Chondrocyte (in vitro differentiated cells): ENCODE measurements at places on chromosomes 16 and 17. TPM values are rescaled to one million over a fixed set of nuclear protein-coding genes. Genes with fewer than 3 reads are reported as not detected.

GRCh38 chr17:57283203-57283971 is 27.1 kb downstream of the MSI2 start:
- no peak overlapping the region for H3K27ac ChIP-seq
- no peaks in the 10 kb centered on the region for H3K27me3 ChIP-seq
- no peak overlapping the region for H3K4me3 ChIP-seq
- no peak for DNase-seq
- peaks cover 3% of the 10 kb centered on the region for H3K36me3 ChIP-seq

GRCh38 chr16:24203675-24204074 is 52.5 kb upstream of the CACNG3 start:
- H3K4me1 ChIP-seq, result no peaks in the 10 kb centered on the region
- no peak overlapping the region for H3K4me3 ChIP-seq
- no peaks in the 10 kb centered on the region for H3K36me3 ChIP-seq
- no peak overlapping the region for H3K27ac ChIP-seq

DNA sequence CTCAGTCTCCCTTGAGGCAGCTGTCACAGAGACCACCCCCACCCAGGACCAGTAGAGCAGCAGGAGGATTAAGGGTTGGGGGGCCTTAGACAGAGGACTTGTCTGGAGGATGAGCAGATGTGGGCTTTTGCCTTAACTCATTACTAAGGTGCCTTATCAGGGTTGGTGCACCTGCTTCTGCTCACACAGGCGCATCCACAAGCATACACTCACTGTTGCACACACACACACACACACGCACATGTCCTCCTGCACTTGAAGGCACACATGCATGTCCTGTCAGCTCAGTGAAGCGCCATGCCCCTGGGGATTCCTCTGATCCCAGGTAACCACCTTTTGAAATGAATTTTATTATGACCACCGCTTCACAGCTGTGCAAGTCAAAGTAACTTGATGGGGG is 1.2 kb downstream of the GFAP start:
- H3K36me3 ChIP-seq, result no peaks in the 10 kb centered on the region
- no peaks in the 10 kb centered on the region for H3K27me3 ChIP-seq
- no peak overlapping the region for H3K4me3 ChIP-seq
- no peak overlapping the region for H3K27ac ChIP-seq
- H3K4me1 ChIP-seq, result peaks cover 45% of the 10 kb centered on the region

DNA sequence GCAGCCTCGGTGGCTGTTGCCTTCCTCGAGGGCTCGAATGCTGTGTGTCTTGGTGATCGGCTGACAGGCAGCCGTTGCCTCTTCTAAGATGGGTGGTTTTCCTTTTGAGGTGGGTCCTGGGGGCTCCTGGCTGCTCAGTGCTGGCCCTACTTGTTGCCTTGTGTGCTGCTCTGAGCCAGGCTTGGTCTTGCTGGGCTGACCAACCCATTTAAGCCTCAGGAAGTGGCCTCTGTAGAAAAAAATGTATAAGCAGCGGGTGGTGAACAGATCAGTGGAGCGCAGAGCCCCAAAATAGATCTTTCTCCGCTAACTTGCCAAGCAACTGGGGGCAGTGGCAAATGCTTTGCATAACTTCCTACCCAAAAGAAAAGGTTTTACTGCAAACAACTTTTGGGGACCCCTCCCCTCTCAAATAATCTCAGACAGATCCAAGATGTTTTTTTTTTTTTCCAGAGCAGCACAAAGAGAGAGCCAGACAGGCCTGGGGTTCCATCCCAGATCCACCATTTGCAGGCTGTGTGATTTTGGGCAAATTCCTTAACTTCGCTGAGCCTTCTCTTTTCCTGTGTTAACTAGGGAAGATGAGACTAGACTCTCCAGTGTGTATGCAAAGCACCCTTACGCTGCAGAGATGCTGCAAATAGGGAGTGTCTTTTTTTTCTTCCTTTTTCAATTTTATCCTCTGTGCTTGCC is 42.5 kb downstream of the PLCG2 start:
- peaks cover 13% of the 10 kb centered on the region for H3K4me1 ChIP-seq
- H3K36me3 ChIP-seq, result peaks cover 2% of the 10 kb centered on the region
- no peak for DNase-seq
- no peak overlapping the region for H3K4me3 ChIP-seq
- H3K27me3 ChIP-seq, result peaks cover 4% of the 10 kb centered on the region
- no peak overlapping the region for H3K27ac ChIP-seq

- DNase-seq, result no peak
- no peak overlapping the region for H3K4me3 ChIP-seq
- H3K4me1 ChIP-seq, result peaks cover 12% of the 10 kb centered on the region
- H3K27me3 ChIP-seq, result no peaks in the 10 kb centered on the region
- peaks cover 27% of the 10 kb centered on the region for H3K36me3 ChIP-seq
- H3K27ac ChIP-seq, result peak overlapping the region; percentile 23
These were observed 45.4 kb downstream of the STH start for GRCh38 chr17:46044286-46044928.

DNA sequence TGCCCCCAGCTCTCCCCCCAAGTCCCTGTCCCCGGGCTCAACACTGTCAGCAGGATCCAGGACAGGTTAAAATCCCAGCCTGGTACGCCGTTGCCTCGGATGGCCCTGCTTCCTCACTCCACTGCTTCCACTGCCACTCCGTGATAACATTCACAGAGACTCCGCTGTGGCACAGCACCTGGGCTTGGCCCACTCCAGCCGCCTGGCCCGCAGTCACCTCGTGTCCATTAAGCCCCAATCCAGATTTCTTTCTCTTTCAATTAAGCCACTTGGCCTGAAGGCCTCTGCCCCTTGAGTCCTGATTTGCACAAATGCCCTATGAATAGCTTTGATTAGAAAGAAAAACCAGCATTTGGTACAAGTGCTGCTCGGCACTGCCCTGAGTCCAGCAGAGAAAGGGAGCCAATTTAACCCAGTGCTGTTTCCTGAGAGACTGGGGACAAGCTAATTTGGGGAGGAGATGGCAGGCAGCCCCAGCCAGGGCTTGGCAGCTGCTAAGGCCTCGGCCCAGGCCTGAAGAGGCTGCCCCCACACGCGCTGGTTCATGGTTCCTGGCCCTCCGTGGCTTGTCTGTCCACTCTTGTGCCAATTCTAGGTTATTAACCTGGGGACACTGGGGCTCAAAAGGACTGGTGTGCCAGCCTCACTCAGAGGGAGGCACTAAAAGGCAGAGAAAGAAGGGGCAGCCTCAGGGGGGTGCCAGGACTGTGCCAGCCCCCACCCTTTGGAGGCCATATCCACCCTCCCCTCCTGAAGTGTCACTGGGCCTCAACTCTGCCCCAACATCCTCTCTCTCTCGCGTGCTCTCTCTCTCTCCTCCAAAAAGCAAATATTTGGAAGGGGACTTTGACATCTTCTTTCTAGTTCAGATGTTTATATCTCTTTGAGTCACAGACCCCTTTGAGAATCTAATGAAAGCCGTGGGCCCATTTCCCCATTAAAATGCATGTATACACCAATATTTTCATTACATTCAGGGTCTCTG is 29.8 kb upstream of the SPPL2C start:
- H3K27ac ChIP-seq, result no peak overlapping the region
- no peaks in the 10 kb centered on the region for H3K4me1 ChIP-seq
- no peak overlapping the region for H3K4me3 ChIP-seq
- H3K36me3 ChIP-seq, result no peaks in the 10 kb centered on the region

GRCh38 chr17:79561486-79562133 is 49.2 kb downstream of the RBFOX3 start:
- peak; percentile 55 for DNase-seq
- H3K27ac ChIP-seq, result no peak overlapping the region
- H3K36me3 ChIP-seq, result no peaks in the 10 kb centered on the region
- no peaks in the 10 kb centered on the region for H3K4me1 ChIP-seq
- no peak overlapping the region for H3K4me3 ChIP-seq

GRCh38 chr17:38587947-38588787 is 17.6 kb downstream of the SRCIN1 start:
- H3K27me3 ChIP-seq, result peaks cover 35% of the 10 kb centered on the region
- H3K4me1 ChIP-seq, result peaks cover 23% of the 10 kb centered on the region
- H3K27ac ChIP-seq, result no peak overlapping the region
- H3K36me3 ChIP-seq, result no peaks in the 10 kb centered on the region
- no peak overlapping the region for H3K4me3 ChIP-seq

DNA sequence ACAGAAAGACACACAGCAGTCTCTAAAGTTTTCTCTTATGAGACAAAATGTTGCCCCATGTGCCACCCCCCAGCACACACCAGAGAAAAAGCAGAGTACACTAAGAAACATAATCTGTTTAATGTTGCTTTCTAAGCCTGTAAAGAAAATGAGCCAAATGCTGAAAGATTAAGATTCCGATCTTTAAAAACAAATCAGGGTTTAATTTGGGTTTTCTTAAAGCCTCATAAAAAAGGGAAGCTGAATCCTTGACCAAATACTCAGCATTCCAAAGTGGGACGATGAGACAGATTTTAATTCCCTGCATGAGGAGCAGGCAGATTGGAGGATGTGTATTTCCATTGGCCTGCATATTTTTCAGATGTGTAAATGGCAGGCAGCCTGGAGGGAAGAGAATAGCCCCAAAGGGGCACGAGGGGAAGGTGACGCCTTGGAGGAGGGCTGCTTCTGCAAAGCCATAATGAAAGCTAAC is 118.4 kb downstream of the COPRS start:
- peaks cover 80% of the 10 kb centered on the region for H3K4me1 ChIP-seq
- no peaks in the 10 kb centered on the region for H3K27me3 ChIP-seq
- DNase-seq, result no peak
- H3K27ac ChIP-seq, result peak overlapping the region; percentile 37

DNA sequence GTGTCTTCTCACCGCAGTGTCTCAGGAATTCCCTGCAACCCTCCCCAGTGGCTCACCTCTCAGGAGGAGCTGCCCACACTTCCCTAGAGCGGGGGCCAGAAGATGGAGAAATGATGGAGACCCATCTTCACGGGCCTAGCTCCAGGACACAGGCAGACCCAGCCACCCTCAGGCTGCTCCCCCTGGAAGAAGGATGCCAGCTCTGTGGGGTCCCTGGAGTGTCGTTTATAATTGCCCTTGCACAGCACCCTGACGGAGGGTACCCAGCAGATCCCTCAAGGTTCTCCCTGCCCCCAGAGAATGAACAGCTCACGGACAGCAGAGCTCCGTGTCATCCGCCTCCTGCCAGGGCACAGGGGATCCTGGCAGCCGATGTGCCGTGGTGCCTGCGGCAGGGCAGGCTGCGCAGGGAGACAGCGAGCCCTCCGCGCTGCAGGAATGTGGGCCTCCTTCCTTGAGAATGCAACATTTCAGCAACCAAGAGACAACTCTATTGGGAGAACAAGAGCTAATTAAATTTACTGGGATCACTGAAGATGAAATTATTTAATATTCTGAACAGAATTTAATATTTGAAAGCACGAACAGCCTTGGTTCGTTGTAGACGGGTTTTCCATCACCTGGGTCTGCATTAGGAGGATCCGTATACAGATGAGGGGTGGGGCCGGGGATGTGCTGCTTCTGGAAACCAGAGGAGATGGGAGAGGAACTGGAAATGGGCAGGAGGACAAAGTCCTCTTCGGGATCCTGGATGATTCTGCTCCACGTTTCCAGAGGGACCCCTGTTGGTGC is 21.0 kb upstream of the RBFOX3 start:
- no peaks in the 10 kb centered on the region for H3K36me3 ChIP-seq
- no peaks in the 10 kb centered on the region for H3K4me1 ChIP-seq
- no peak overlapping the region for H3K27ac ChIP-seq
- DNase-seq, result peak; percentile 51
- no peak overlapping the region for H3K4me3 ChIP-seq

DNA sequence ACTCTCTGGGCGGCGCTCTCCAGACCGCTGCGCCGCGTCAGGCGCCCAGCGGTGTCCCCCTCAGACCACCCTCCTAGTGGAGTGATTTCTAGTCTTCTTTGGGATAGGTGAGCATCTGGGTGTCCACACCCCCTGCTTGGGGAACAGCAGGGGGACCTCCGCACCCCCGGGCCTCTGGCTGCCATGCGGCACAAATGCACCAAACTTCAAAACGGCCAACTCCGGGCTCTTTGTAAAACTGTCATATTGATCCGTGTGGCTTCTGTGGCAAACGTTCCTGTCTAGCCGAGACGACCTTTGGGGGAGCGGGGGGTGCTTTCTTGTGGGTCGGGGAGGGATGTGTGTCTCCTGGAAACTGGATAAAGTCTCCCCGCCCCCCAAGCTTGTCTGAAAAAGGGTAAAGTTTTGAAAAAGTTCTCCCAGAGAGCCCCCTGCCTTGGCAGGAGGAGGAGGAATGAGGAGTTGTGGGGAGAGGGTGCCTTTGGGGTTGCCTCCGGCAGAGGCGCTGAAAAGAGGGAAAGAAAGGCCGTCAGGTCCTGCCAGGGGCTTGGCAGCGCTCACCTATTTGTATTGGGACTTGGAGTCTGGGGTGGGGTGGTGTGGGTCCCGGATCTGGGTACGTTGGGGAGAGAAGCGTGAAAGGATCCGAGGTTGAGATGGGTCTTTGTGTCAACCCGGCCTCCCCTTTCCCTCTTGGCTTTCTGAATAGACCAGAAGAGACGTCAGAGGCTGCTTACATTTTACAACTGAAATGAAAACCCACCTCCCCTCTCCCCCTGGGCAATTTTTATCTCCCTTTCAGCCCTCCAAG is 2.2 kb upstream of the CHD3 start:
- H3K27ac ChIP-seq, result no peak overlapping the region
- peaks cover 3% of the 10 kb centered on the region for H3K4me1 ChIP-seq
- no peaks in the 10 kb centered on the region for H3K27me3 ChIP-seq

DNA sequence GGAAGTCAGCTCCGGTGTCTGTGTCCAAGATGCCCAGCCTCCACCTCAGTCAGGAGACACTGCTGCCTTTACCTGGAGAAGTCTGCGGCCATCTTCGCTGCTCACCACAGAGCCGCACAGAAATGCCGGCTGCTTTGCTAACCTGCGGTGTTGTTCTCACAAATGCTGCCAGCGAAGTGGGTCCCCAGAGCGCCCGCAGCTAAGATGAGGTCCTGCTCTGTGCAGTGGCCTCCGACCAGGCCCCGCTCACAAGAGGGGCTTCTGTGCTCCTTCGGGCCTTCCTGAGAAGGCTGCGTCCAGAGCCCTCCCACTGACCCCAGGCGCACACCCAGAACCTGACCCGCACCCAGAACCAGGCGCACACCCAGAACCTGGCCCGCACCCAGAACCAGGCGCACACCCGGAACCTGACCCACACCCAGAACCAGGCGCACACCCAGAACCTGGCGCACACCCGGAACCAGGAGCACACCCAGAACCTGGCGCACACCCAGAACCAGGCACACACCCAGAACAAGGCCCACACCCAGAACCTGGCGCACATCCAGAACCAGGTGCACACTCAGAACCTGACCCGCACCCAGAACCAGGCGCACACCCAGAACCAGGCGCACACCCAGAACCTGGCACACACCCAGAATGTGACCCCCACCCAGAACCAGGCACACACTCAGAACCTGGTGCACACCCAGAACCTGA is 51.5 kb upstream of the FASN start:
- H3K4me1 ChIP-seq, result no peaks in the 10 kb centered on the region
- no peak overlapping the region for H3K27ac ChIP-seq
- peaks cover 3% of the 10 kb centered on the region for H3K36me3 ChIP-seq

Gene KRT20
- not detected in 3 replicates for total RNA-seq

Gene TMEM256
- total RNA-seq, result 32.8 to 42.8 TPM (median 34.3 TPM) in 3 replicates

Gene ACSM5
- total RNA-seq, result 0.99 to 2.1 TPM (median 1.7 TPM) in 3 replicates

Gene EPX
- not detected in 3 replicates for total RNA-seq

Gene CRISPLD2
- total RNA-seq, result 1.7 to 12.1 TPM (median 11.7 TPM) in 3 replicates

Gene C17orf78
- total RNA-seq, result not detected in 3 replicates
